ENCODE measurements at places on chromosomes 1 and 21.

- no peak for DNase-seq
Measured at GRCh38 chr1:76257823-76258222, 183.3 kb downstream of the ST6GALNAC3 start.

DNA sequence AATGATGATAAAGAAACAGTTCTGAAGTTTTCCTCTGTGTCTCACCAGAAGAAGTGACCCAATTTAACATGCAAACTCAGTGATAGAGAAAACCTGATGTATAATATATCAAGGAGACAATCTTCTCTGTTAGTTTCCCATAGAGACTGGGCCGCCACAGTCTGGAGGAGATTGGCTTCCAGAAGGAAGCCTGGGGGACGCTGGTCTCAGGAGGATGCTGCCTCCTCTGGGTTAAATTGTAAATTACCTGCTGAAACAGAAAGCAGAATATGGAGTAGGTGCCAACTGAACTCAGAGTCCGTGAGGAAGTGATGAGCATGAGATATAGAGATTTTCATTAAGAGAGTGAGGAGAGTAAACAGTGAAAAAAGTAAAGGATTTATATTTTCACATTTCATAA, 15.8 kb downstream of the OR14I1 start:
- no peak for DNase-seq

DNA sequence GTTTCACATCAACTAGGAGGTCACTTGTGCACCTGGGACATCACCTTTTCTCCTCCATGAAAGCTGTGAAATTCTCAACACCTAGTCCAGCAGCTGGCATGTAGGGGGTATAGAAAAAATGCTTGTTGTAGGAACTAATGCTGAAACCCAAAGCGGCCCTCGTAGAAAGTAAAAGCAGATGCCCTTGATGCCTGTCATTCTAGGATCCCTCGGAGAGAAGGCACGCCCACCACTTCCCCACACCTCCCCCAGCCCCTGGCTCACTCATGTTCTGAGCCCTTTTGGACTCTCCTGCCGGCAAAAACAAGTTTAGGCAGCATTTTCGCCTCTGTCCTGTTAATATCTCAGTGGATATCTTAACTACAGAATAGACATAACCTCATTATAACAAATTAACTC, 36.5 kb downstream of the RIPK4 start:
- DNase-seq, result no peak

- DNase-seq, result no peak
Measured at GRCh38 chr1:67958472-67958871, 92.0 kb downstream of the DIRAS3 start.
